ENCODE measurements at places on chromosomes 16 and 17.
A peak's percentile ranks its signal among the peaks of the same experiment; 100 is the strongest.

DNA sequence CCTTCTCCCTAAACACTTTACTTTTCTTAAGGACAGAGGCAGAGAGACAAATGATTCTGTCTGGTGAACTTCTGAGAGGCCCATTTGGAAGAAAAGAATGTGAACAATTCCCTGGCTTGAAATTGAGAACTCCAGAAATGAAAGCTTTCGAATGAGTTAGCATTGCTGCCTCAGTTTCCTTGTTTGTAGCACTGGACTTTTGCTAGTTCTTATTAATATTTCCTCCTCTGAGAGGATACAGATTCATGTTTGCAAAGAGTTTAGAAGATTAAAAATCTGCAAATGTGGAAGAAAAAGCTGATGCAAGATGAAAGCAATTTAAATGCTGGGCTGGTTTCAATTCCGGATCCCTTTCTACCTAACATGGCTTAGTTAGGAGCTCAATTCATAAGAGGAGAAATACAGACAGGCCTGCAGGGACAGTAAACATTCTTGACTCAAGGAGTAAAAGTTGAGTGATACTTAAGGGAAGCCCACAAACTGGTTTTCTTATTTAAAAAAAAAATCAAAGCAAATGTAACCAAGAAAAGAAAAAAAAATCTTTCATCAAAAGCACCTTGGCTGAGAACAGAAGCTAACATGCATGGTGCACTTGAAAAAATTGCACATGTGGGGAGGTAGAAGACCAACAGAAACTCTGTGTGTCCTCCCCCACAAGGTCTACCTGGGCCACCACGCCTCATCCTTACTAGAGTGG, 27.1 kb downstream of the HNF1B start:
- DNase-seq, result no peak

DNA sequence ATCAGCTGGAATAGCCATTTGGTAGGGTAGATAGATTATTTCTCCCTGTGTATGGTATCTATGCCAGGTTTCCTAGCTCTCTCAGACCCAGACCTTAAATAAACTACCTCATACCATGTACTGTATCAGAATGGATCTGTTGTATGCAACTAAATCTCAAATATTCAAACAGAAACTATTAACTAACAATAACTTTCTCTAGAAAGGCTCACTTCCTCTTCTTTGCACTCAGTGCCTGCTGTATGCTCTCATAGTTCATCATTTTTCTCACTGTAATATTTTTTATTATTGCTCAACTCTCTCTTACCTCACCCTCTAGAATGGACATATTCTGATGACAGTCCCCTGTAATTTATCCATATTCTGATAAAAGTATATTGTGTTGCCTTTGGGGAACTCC, 182.4 kb downstream of the TOX3 start:
- DNase-seq, result no peak

DNA sequence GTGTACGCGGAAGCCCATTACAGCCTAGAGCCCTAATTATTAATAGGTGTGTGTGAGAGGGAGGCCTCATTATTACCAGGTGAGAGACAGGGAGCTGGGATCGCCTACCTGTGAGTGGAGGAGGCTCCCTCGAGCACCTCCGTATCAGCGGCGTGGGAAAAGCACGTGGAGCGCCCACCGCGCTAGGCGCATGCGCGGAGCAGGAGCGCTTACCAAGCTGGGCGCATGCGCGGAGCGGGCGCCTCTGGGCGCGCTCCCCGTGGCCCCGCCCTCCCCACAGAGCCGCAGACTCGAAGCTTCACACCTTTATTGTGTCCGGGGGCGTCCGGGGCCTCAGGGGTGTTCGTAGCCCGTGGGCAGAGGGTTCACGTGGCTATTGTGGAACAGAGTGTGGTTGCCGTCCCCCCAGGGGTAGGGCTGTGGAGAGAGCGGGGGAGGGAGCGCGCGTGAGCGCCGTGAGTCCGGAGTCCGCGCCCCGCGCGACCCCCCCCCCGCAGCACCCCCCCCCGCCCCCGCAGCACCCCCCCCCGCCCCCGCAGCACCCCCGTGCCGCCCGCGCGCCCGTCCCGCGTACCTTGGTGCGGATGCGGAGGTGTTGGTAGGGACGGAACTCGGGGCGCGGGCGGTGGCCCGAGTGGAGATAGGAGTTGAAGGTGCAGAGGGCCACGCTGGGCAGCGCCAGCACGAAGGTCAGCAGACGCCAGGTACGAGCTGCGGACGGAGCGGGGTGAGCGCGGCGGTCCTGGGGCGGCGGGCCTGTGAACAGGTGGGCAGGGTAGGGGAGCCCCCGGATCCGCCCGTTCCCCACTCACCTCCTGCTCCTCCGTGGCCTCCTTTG, 500 bp downstream of the COX6A2 start:
- peak; percentile 84 for DNase-seq

GRCh38 chr16:17832738-17833137, 362.0 kb upstream of the XYLT1 start:
- no peak for DNase-seq

GRCh38 chr17:39765766-39766165, 28.0 kb downstream of the GRB7 start:
- DNase-seq, result no peak

- no peak for DNase-seq
Measured at GRCh38 chr17:7631398-7632380, 1.8 kb downstream of the SHBG start.

- DNase-seq, result peak; percentile 28
Measured at GRCh38 chr16:88366032-88366703, 16.6 kb upstream of the ZNF469 start.

GRCh38 chr16:57893559-57894389, 77.2 kb downstream of the CNGB1 start:
- no peak for DNase-seq

DNA sequence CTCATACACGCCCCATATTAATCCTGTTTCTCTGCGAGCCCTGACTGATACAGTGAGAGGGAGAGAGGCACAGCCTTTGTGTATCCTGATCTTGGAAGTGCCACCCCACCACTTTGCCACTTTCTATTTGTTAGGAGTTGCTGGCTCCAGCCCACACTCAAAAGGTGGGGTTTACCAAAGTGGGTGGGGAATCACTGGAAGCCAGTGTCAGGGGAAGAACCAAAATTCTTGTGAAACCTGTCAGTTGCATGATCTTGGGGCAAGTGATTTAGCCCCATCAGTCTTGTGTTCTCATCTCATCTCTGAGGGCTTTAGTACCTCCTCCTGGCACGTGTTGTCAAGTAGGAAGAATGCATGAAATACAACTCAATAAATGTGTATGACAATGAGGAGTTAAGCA, 119.5 kb downstream of the SOX9 start:
- DNase-seq, result no peak

DNA sequence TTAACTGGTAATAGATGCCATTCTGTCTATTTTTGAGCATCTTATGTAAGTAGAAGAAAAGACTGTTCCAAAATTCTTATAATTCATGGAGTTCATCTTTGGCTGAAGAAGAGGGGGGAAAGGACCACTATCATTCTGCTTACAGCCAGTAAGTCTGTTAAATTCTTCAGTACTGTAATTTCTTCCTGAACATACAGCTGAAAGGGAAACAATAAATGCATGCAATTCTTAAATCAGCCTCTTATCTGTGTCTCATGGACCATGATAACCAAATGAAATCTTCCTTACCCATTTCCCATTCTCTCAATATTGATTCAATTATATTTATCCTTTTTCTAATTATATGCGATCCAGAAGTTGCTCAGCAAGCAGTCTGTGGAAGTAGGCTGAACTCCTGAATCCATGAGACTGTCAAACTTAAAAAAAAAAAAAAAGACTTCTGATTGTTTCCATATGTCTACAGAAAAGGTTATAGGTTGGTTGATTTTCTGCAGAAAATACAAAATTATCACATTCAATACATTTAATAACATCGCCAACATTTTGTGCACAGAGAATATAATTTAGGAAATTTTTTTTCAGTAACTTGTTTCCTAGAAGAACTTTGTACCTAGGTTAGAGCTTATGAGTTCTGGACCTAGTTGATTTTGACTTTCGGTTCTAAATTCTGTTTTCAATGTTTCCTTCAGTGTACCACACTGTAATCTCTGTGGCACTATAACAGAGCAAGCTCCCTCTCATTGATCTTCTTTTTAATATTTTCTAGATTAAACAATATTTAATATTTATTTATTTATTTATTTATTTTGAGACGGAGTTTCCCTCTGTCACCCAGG, 1.2 kb upstream of the ABCA9 start:
- no peak for DNase-seq

- no peak for DNase-seq
Measured at GRCh38 chr17:48556576-48557401, 11.9 kb upstream of the HOXB2 start.

DNA sequence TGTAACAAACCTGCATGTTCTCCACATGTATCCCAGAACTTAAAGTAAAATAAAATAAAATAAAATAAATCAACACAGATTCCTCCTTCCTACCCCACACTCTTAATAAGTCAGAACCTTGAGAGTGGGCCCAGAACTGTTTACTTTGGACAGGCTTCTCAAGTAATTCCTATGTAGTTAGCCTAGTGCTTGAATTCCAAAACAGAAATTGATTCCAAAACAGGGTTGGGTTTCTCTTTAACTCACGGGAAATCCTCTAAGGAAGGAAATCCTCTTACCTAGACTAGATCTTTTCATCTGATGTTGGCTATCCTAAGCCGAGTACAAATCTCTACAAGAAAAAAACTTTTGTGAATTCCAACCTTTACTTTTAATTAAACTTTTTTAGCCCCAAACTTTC, 324.7 kb upstream of the C16orf82 start:
- no peak for DNase-seq

- DNase-seq, result no peak
Measured at GRCh38 chr16:57604177-57604576, 24.3 kb upstream of the ADGRG1 start.

DNA sequence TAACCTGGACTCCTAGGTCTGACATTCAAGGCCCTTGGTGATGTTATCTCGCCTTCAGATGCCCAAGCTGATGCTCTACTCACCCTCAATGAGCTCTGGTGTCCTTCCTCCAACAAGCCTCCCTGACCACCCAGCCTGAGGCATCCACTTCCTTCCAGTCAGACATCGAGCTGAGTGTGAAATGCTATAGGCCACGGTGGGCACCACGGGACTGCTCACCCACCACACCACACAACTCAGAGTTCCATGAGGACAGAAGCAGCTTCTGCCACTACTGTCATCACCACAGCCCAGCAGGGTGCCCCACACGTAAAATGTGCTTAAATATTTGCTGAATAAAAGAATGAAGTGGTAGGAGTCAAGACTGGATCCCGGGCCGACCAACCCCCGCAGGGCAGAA, 12.0 kb downstream of the CREBBP start:
- DNase-seq, result no peak

DNA sequence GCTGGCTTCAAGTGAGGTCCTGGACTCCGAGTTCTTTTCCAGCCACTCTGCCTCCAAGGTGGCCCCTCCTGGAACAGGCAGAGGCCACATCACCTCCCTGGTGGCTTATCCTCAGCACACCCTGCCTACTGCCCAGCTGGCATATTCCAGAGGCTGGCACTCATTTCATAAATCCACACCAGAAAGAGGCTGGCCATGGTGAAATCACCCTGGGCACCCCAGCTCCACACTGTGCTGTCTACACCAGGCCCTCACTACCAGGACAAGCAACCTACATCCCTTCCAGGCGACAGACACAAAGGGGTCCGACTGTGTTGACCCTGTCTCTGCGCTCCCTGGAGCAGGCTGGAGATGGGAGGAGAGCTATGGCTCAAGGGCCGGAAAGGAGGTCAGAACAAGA, 100.2 kb downstream of the C16orf78 start:
- no peak for DNase-seq

DNA sequence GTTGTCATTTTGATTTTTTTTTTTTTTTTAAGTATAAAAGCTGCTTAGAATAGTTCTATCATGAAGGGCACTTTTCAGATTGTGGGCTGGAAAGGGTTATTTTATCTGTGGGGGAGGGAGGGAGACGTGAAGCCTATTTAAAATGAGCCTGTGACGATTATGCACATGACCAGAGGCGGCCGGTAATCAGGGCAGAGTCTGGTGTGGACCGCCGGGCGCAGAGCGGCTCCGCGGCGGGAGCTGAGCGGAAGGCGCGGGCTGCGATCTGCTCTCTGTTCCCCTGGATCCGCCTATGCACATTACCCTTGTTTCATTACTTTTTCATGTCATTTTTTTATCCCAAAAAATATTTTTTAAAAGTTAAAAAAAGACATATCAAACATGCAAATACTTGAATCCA, 23.5 kb downstream of the TMC6 start:
- DNase-seq, result no peak

DNA sequence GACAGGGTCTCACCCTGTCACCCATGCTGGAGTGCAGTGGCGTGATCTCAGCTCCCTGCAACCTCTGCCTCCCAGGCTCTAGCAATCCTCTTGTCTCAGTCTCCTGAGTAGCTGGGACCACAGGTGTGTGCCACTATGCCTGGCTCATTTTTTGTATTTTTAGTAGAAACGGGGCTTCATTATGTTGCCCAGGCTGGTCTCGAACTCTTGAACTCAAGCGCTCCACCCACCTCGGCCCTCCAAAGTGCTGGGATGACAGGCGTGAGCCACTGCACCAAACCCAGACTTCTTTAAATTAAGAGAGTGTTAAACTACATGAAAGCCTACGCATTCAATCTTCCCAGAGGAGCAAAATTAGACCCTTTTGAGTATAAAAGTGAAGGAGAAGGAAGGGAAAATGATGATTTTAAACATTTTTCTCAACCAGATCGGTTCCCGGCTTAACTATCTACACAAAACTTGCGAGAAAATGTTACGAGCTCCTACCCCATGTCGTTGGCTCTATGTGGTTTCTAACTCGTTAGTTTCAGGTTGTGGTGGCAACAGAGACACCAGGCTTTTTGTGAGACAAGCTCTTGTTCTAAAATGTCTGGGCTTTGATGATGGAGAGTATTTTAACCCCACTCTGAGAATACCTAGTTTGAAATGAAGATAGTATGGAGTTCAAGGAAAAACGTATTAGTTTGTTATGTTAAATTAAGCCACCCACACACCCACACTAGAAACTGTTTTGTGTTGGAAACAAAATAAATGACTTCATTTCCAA, 26.3 kb downstream of the STAT5B start:
- peak; percentile 70 for DNase-seq

DNA sequence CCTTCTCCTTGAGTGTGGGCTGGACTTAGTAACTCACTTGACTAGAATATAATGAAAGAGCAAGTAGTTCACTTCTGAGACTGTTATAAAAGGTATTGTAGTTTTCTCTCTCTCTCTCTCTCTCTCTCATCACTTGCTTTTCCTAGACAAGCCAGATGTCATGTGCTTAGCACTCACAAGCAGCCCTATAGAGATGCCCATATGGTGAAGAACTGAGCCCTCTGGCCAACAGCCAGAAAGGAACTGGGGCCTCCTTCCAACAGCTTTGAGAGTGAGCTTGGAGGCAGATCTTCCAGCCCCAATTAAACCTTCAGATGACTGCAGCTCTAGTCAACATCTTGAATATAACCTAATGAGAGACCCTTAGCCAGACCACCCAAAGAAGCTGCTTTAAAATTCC, 440.5 kb downstream of the GRIN2A start:
- DNase-seq, result no peak

Data from immature natural killer cell (primary cell).